Muscle of leg (tissue), 16 donors: ENCODE measurements at places on chromosomes 11 and 22.

- peak overlapping the region; percentile 79 for H3K27ac ChIP-seq
- peaks cover 76% of the 10 kb centered on the region for H3K27me3 ChIP-seq
- H3K4me3 ChIP-seq, result peak overlapping the region; percentile 60
- peak; percentile 95 for DNase-seq
- H3K36me3 ChIP-seq, result peaks cover 49% of the 10 kb centered on the region
These were observed 1.8 kb downstream of the IGF2 start for GRCh38 chr11:2137202-2138067.

DNA sequence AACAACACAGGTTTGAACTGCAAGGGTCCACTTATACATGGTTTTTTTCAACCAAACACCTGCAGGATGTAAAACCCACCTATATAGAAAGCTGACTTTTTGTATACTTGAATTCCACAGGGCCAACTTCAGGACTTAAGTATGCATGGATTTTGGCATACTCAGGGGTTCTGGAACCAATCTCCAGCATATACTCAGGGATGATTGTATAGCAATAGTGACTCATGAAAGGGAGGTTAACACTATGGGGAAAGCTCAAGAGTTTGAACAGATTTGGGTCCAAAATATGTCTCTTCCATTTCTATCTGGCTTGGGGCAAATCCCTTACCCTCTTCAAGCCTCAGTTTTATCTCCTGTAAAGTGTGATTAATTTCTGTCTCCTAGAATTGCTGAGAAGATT, 94.9 kb downstream of the MICAL2 start:
- no peak for DNase-seq
- H3K4me3 ChIP-seq, result no peak overlapping the region
- H3K27me3 ChIP-seq, result peaks cover 3% of the 10 kb centered on the region

DNA sequence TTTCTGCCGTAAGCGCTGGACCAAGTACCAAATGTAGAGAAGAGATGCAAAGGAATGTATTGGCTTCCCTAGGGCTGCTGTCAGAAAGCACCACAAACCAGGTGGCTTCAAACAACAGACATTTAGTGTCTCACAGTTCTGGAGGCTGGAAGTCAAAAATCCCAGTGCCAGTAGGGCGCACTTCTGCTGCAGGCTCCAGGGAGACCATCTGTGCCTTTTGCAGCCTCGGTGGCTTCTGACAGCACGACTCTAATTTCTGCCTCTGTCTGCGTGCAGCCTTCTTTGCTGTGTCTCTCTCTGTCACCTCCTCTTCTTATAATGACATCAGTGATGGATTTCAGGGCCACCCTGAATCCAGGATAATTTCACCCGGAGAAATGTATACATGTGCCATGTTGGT, 2.8 kb downstream of the APOL6 start:
- H3K27ac ChIP-seq, result no peak overlapping the region
- no peak for DNase-seq
- no peaks in the 10 kb centered on the region for H3K36me3 ChIP-seq
- peaks cover 27% of the 10 kb centered on the region for H3K4me1 ChIP-seq

DNA sequence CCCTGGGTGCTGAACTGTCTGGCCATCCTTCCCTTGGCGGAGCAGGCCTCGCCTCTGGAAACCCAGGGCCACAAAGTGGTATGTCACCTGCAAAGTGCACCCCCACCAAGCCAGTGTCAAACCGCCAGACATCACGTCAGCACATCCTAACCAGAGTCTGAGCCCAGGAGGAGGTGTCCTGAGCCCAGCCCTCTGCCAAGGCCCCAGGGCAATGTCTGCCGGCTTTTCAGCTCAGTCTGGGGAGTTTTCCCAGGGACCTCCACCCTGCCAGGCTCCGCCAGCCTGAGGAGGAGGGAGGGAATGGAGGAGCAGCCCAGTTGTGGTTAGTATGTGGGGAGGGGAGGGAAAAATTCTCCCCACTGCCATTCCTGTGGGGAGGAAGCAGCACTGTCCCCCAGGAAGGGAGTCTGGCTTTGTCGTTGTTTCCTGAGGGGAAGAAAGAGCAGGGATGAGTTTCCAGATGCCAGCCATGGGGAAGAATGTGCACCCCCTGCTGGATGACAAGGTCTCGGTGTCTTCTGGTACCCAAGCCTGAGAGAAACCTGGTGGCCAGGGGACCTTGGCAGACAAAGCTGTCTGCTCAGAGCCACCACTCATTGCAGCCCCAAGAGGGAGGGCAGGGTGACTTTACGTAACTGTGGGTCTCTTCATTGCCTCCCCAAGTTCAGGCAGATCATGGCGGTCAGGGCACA, 81.4 kb upstream of the CD82 start:
- H3K27me3 ChIP-seq, result no peaks in the 10 kb centered on the region
- H3K36me3 ChIP-seq, result no peaks in the 10 kb centered on the region
- H3K4me3 ChIP-seq, result no peak overlapping the region
- no peak overlapping the region for H3K27ac ChIP-seq
- peaks cover 6% of the 10 kb centered on the region for H3K4me1 ChIP-seq

GRCh38 chr11:45092404-45092785, 54.0 kb upstream of the PRDM11 start:
- no peak overlapping the region for H3K4me3 ChIP-seq
- peaks cover 14% of the 10 kb centered on the region for H3K27me3 ChIP-seq
- H3K36me3 ChIP-seq, result no peaks in the 10 kb centered on the region
